ENCODE measurements at places on chromosomes 7 and 10.
A peak's percentile ranks its signal among the peaks of the same experiment; 100 is the strongest.

- no peak for DNase-seq
These were observed 134.7 kb upstream of the RHOBTB1 start for GRCh38 chr10:61078542-61079275.

- no peak for DNase-seq
These were observed 198.2 kb downstream of the MAD1L1 start for GRCh38 chr7:2034291-2035201.

DNA sequence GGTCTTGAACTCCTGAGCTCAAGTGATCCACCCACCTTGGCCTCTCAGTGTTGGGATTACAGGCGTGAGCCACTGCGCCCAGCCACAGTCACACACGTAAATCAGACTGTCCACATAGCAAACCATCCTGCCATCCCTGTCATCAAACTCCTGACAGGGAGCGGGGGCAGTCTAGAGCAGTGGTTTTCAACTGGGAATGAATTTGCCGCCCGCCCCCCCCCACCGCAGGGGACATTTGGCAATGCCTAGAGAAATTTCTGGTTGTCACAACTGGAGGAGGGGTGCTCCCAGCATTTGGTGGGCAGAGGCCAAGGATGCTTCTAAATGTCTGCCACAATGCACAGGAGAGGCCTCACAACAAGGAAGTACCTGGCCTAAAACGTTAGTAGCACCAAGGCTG lies 24.1 kb downstream of the CAMK2G start:
- DNase-seq: no peak

DNA sequence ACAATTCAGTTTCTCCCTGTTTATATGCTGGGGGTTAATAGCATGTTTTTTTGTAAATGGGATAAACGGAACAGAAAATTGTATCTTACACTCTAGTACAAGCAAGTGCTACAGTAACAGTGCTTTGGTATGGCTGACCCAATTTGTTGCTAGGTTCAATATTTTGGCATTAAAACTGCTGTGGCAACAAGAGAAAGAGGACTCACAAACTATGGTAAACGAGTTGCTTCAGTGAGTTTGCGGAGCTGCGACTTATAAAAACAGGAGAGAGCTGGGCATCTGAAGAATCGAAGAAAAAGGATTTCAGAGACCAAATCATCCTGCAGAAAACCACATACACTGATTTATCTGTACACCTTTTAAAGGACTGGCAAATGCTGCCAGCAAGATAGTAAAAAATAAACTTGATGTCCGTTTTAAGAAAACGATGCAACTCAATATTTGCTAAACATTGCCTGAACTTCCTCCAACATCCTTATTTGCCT lies 2.2 kb downstream of the GLUD1 start:
- DNase-seq: no peak

DNA sequence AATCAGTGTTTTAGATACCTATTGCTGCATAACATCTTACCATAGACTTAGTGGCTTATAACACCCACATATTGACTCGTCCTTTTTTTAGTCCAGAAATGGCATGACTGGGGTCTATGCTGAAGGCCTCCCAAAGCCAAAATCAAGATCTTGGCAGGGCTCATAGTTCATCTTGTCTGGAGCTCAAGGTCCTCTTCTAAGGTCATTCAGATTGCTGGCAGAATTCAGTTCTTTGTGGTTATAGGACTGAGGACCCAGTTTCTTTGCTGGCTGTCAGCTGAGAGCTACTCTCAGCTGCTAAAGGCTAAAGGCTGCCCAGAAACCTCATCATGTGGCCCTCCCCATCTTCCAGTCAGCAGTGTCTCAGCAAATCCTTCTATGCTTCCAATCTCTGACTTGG lies 165.5 kb downstream of the FAM107B start:
- DNase-seq: no peak

GRCh38 chr10:29119374-29119773 lies 169.5 kb upstream of the LYZL1 start:
- DNase-seq: no peak

DNA sequence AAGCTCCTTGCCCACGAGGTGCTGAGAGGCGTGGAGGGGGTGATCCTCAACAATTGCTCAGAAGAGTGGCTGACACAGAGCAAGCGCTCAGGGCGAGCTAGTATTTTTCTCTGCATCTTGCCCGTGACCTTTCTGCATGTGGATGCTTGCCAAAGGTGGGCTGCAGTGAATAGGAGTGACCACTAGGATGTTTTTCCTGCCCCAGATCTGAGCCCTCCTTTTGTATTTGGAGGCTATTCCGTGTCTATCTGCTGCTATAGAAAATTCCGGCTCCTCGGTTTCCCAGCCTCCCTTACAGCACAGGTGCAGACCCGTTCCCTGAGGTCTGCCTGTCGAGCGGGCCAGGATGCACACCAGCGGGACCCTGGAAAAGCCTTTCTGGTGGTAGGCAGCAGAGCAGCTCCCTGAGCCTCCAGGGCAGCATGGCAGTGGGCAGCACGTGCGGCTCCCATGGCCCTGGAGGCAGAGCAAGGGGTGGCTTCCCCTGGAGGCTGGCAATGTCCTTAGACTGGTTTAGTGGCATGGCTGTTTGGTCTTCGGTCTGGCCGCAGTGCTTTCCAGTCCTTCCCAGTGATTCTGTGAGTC lies 145.1 kb upstream of the PCBD1 start:
- no peak for DNase-seq

DNA sequence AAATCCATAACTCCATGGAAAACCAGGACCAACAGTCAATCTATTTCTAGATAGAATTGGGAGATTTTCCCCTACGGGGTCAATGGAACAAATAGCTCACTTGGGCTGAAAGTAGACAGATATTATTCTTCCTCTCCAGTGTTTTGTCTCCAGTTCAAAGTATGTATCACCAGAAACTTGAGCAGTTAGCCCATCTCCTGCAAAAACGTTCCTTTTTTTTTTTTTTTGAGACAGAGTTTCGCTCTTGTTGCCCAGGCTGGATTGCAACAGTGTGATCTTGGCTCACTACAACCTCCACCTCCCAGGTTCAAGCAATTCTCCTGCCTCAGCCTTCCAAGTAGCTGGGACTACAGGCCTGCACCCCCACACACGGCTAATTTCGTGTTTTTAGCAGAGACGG lies 390.0 kb upstream of the AUTS2 start:
- no peak for DNase-seq

- DNase-seq: peak; percentile 43
These were observed 1.3 kb downstream of the ZNRF2 start for GRCh38 chr7:30285536-30286284.

- no peak for DNase-seq
These were observed 46.4 kb downstream of the TMEM168 start for GRCh38 chr7:112743811-112744210.

All from stimulated activated naive CD4-positive, alpha-beta T cell (primary cell).